ENCODE measurements at places on chromosomes 3 and 15. TPM values are rescaled to one million over a fixed set of nuclear protein-coding genes. Genes with fewer than 3 reads are reported as not detected.

GRCh38 chr3:20811631-20812030, 625.6 kb upstream of the SGO1 start:
- DNase-seq: no peak

REC114 gene
- not detected for total RNA-seq

GRCh38 chr15:77097921-77098320, 27.0 kb upstream of the TSPAN3 start:
- DNase-seq: no peak

GRCh38 chr3:188234132-188234531, 80.2 kb downstream of the LPP start:
- DNase-seq: no peak

MYL3 gene
- total RNA-seq: 19.8 TPM

DNA sequence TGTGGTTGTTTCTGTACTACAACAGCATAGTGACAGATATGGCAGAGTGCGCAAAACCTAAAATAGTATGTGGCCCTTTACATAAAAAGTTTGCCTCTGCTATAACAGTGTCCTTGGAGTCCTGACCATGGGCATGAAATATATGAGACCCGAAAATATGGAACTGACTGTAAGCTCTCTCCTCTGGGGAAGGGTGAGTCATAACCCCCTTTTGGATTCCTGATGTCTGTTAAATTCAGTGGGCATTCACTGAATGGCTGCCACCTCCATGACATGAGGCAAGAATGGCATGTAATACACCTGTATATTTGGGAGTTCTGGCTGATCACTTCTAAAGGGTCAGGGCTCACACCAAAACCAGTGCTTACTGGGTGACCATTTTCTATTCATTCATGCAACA, 6.1 kb downstream of the TBC1D2B start:
- no peak for DNase-seq

DNA sequence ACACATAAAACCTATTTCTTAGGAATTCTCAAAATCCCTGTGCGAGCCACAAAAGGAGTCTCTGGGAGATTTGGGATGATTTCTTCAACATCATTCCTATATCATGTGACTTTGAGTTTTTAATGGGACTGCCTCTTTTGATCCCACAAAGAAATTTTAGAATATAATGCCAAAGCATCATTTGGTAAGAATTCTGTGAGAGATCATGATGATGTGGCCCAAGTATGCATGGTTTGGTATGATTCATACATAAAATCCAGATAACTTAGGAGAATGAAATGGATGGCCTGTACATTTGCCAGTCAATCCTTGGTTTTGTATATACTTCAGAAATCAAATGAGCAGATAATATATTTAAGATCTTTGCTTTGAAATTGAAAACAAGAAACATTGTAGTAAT, 61.3 kb downstream of the UBE2E2 start:
- DNase-seq: no peak

FBXO45 gene
- 19.5 TPM for total RNA-seq

ERC2 gene
- total RNA-seq: 3.0 TPM
